A549 (cell line): ENCODE measurements at places on chromosomes 2 and 18.

DNA sequence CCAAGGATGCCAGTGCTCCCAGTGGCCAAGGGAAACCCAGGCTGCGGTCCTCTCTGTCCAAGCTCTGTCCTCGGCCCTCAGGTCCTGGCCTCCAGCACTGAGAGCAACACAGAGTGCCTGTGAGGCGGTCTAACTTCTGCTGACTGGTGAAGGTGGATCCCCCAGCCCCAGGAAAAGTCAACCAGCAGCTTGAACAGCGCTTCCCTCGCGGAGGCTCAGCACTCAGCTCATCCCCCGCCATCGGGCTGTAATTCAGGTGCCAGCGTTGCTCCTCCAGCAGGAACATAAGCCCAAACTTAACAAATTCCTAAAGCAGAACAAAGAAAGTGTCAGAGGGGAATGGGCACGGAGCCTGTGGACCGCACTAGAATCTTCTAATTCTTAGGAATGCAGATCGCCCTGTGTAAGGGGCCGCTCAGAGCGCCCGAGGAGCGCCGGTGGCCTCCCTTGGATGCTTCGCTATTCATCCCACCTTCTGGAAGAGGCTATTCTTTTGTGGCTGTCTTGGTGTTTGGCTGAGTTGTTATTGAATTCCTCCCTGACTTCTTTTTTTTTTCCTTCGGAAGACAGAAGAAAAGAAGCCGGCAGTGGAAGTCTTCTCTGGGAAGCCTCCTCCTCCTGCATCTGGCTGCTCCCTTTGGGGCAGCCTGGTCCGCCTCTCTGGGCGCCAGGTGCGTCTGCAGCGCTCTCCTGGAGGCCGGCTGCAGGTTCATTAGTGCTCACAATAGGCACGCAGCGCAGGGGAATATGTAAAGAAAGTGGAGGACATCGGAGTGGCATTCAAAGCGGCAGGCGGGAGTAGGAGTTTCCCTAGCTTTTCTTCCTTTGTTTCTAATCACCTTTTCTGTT lies 905.6 kb downstream of the TSN start:
- DNase-seq = no peak

GRCh38 chr2:127104881-127105655 lies 1.9 kb downstream of the BIN1 start:
- no peak for DNase-seq

DNA sequence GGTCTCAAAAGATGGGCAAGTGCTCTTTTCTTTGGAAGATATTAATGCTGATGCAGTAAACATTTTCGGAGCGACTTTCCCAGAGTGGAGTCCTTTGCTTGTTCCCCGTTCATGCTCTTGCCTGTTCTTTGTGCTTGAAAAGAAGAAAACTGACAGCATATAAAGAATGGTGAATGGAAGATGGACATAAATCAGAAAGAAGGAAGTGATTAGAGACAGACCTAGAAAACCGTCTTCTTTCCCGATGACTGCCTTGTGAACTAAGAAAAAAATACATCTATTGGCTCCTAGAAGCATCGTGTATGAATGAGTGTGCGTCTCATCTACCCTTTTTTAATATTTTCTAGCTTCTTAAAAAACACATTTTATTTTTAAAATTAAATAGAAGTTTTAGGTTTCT lies 740.1 kb upstream of the FANCL start:
- DNase-seq = no peak

GRCh38 chr18:830315-830901 lies 18.4 kb upstream of the YES1 start:
- no peak for DNase-seq

DNA sequence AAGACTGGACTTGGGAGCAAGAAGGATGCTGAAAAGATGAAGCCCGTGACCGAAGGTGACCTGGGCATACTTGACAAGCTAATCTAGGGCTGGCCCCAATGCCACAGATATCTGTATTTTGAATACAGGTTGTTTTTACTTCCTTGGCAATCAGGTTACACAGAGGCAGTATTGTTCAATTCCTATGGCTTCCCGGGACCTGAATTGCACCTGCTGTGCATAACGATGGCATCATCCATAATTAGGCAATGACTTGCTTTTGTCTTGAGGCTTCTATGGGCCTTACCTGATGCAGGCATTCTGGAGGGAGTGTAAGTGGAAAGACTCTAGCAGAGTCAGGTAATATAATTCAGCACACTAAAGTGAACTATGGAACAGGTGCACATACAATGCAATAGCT lies 60.6 kb upstream of the CUL3 start:
- no peak for DNase-seq

DNA sequence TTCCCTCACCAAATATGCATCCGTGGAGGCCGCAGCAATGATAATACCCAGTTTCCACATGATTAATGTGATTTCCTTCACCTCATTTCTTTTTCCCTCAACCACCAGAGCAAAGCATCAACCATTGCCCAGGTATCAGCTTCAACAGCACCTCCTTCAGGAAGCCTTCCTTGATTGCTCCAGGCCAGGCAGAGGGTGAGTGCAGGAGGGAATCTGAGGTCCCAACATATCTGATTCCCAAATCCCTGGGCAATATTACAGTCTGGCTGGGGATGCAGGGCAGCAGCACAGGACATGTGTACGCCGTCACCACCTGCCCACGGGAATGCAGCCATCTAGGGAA lies 142.4 kb upstream of the MYCN start:
- DNase-seq = no peak

- peak; percentile 91 for DNase-seq
Observed at GRCh38 chr2:46967990-46968647, 52.5 kb upstream of the MCFD2 start.

DNA sequence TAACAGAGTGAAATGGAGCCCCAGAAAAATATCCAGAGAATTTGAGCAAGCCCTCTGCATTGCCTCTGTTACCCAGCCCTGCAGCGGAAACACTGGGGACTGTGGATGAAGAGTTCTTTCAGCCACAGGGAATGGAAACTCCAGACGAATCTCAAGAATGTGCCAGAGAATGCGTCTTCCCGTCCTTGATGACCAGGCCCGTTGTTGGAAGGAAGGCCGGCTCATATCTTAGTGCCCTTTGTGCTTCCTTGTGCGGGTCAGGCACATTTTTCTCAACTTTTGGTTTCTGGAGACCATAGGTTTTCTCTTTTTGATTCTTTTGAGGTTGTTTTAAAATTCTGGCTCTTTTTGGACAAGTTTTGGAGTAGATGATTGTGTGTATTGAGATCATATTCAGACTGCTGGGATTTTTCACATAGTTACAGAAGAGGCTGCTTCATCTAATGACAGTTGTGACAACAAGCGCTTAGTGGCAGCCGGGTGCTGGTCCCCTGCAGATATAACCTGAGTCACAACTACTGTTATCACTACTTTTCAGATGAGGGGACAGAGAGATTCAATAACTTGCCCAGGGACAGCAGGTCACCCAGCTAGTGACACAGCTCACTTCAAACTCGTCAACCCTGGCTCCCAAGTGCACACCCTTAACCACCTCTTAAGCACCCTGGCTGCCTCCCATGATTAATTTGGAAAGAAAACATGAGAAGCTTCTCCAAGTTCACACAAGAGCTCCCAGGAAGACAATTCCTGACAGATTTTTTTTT lies 15.7 kb downstream of the MAL start:
- DNase-seq = no peak
